Stimulated activated CD8-positive, alpha-beta memory T cell treated with anti-CD3 and anti-CD28 coated beads, Interleukin-7, amount 100 ng/mL, for 4 hours (primary cell): ENCODE measurements at places on chromosomes 12 and 14.
A peak's percentile ranks its signal among the peaks of the same experiment; 100 is the strongest.

- DNase-seq: no peak
These were observed 10.6 kb downstream of the AHNAK2 start for GRCh38 chr14:104967386-104968152.

DNA sequence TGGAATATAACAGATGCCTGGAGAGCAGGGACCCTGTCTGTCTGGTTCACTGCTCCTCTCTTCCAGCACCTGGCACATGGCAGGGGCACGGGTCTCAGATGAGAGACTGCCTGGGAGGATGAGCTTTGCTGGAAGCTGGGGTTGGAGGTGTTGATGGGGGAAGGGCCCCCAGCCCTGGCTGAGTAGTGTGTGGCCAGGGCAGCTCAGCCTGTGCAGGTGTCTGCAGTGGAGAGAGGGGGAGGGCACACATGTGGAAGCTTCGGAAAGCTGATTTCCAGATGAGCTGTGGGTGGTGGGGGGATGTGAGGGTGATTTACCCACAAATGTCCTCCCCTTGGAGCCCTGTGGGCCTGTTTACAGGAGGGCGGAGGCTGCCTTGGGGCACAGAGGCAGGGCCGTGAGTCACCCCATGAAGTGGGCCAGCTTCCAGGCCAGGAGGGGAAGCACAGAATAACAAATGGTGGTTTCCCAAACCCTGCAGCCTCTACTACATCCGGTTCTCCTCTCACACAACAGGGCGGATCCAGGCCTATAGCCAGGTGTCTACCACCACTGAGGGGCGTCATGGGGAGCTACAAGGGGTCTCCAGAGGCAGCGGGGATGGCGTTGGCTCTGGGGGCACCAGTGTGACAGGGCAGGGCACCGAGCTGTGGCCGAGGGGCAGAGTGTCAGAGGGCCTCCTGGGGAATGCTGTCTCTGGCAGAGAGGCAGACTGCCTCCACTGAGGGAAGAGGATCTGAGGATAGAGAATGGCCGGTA, 11.0 kb downstream of the KRT7 start:
- peak; percentile 47 for DNase-seq

DNA sequence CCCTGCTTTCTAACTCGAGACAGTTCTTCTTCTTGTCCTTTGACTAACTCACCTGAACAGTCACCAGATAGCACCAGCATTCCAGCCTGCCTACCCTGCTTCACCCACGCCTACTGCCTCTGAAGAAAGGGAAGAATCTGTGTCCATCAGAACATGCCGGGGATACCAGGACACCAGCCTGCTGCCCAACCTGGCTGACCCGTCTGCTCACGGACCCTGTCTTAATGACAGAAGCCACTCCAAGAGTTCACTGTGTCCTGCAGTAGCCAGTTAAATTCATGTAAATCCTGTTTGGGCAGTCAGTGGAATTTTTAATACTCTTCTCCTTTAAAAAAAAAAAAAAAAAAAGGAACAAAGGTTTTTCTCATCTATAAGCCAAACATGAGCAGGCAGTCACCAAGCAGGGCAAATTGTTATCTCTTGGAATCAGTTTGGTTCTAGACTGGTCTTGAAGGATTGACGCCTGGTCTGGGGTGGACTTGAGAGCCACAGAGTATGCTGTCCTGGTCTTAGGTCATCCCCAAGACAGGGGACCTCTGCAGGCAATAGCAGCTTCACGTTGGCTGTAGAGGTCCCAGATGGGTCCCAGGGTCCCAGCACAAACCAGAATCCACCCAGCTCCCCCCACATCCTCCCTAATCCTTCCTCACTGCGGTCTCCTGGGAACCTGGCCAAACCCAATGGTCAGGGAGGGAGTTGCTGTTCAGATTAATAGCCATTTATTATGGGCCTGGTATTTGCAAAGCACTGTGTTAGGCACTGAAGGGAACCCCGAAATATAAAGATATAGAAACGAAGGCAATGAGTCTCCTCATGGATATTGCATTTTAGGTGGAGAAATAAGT, 181.1 kb upstream of the HIF1A start:
- DNase-seq: no peak

- DNase-seq: peak; percentile 6
These were observed 88.2 kb downstream of the TMX1 start for GRCh38 chr14:51328064-51328771.

GRCh38 chr12:4005851-4006430, 132.7 kb upstream of the PARP11 start:
- DNase-seq: no peak

GRCh38 chr14:61179061-61179690, 102.0 kb downstream of the TMEM30B start:
- no peak for DNase-seq

DNA sequence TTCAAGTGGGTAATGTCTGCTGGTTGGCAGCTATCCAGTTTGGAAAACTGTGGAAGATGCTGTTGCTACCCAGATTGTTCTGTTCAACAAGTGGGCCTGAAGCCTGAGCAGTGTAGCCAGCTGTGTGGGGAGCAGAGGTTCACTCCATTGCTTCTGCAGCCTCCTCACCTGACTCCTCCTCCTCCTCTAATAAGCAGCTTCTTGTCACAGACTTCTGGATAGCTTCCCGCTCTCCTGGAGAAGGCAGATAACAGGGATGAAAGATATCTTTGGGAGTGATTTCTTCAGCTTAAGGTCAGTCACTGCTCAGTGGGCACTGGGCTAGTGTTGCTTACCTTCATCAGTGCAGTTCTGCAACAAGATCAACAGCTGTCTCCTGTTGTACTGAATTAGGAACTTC, 2.0 kb downstream of the POP5 start:
- DNase-seq: no peak

GRCh38 chr12:108117163-108117849, 11.8 kb upstream of the WSCD2 start:
- DNase-seq: no peak

DNA sequence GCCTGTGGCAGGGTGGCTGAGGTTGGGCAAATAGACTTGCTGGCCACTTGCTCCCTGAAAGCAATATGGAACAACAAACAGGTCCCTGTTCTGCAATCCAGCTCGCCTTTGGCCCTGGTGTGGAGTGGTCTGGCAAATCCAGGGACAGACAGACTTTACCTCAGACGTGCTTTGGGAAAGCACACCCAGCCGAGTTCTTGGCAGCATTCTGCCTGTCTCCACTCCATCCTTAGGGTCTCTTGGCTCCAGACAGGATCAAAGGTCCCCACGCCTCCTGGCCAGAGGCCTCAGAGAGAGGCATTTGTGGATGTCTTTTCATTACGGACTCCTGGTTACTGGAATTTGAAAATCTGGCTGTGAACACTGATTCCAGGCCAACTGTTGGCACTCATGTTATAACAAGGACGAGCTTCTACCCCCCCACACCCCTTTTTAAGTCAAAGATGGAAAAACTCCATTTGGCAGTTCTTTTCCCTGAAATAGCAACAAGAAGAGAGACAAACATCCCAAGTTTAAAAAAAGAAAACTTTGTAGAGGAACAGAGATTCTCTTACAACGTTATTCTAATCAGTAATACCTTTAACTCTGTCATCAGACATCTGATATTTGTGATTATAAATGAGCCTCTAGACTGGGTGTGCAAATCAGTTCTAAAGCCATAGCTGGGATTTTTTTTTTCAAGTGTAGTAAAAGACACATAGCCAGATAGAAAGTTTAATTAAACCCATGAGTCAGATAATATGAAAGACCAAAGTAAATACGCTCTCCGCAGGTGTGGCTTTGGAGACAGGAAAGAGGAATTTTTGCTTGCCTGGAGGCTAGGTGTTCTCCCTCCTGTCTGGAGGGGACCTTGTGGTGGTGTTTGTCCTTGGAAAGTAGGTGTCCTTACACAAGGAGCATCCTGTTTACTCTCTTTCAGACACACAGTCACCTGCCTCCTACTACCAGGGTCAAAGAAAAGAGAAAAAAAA, 60.7 kb downstream of the GALNT8 start:
- DNase-seq: no peak

DNA sequence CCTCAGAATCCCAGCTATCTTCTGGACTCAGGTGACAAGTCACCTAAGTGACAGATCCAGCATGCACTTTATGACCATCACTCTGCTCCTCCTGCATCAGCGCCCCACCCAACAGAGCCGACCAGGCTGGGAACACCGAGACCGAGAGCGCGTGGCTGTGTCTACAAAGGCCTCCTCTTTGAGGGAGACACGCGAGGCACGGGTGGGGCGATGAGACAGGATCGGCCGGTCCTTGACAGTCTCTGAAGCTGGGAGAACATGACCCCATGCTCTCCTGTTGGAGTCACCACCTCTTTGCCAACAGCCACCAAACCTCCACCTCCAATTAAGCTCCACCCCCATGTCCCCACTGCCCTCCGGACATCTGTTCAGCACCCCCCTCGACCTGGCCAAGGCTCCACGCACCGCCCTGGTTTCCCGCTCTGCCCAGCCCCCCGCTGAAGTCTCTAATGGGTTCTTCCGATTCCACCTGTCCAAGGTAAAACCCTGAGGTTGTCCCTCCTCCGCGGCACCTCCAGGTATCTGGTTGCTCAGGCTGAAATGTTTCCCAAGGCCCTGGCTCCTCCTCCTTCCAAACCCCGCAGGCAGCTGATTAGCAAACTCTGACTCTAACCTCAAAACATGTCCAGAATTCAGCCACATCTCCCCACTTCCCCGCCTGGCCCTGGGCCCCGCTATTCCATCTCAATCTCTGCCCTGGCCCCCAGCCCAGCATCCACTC, 31.5 kb downstream of the HSP90AA1 start:
- no peak for DNase-seq

DNA sequence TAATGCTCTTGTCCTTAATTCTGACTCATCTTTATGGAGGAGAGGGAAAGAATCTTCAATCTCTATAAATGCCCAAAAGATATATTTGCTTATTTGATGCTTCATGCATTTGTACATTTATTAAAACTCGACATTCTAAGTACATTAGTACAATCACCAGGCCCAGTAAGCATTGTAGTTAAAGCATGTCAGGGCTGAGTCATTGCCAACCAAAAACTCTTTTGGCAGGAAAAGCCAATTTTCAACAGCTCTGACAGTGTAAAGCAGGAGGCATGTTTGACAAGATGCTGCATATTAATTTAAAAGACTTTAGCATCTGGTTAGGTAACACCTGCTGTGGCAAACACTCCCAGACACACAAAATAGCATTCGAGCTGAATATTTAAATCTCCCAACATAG, 290.9 kb downstream of the PPFIA2 start:
- DNase-seq: no peak

DNA sequence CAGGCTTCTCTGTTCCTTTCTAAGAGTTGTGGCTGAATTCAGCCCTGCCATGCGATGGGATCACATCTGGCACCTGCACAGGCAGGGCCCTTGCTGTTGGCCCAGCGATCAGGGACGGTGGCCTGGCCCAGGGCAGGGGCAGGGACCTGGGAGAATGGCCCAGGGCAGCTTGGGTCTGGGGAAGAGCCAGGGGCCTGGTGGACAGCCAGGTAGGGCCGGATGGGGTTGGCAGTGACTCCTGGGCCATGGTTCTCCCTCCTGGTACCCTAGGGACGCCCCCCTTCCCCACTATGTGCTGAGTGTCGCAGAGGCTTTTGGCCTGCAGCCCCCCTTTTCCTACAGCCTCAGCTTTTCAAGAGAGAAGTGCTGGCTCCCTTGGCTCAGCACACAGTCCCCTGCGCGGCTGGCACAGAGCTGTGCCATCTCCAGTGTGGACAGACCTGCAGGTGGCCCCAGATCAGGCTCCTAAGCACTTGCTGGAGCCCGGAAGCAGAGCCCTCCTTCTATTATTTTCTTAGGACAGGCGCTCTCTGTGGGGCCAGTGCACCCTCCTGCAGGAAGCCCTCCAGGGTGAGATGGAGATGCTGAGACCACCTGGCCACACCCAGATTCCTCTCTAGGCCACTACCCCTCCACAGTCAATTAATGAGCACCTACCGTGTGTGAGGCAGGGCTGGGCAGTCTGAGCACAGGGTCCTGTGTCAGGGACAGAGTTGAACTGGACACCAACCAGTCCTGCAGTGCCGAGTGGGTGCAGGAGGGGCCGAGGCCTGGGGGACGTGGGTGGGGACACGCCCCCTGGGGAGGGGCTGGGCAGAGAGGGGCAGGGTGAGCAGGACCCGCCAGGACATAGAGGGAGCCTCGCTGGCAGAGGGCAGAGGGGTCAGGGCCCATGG, 267.6 kb downstream of the ADGRD1 start:
- DNase-seq: no peak

GRCh38 chr12:58293308-58293982, 352.1 kb downstream of the ATP23 start:
- DNase-seq: no peak

- DNase-seq: peak; percentile 38
These were observed 499 bp downstream of the DGLUCY start for GRCh38 chr14:91114079-91115065.

DNA sequence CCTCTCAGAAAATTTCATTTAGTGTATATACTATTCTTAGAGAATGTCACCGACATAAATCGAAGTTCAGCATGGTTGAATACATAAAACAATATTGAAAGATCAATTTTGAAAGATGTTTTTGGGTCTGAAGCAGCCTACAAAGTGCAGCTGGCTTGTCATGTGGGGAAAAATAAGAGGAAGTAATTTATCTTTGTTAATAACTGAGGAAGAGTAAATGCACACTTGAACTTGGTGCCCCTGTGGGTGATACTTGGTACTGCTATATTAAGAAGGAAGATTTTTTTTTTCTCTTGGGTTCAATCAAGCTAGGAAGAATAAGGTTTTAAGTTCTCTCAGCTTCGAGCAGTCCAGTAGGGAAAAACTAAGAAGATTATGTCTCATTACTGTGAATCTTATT, 661.3 kb downstream of the RPL10L start:
- DNase-seq: no peak

DNA sequence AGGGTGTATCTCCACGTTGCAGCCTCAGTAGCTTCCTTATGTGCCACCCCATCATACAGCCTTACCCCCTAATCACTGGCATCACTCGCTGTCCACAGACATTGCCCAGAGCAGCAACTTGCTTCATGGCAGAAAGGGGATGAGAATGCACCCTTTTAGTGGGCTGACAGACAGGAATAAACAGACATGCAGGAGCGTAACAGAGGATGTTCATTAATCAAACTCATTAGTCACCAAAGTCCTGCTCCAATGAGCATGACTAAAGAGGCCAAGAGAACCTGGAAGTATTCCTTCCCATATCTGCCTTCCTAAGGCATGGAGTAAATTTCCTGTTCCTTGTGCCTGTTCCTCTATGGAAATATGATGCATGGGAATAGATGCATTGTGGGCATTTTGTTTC, 197.0 kb downstream of the PHLDA1 start:
- DNase-seq: no peak

DNA sequence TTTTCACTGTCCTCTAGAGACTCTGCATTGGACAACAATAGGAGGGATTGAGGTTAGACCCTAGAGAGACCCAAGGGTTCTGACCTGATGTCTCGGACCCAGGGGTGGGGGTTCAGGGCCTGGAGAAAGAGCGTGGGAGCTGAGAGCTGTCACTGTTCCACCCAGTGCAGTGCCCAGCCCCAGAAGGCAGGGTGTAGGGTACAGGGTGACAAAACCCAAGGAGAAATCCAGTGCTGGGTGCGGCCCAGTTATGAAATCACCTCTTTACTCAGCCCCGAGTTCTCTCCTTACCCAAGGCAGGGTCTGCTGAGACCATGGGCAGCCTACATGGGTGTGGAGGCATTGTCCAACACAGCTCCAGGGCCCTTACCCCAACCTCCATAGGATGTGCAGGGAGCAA, 2.6 kb downstream of the AQP2 start:
- no peak for DNase-seq
